ENCODE measurements at places on chromosomes 12 and 14. TPM values are rescaled to one million over a fixed set of nuclear protein-coding genes. Genes with fewer than 3 reads are reported as not detected.

IL23A gene
- 1.3 TPM for total RNA-seq

RFLNA gene
- total RNA-seq = not detected

ERP27 gene
- total RNA-seq = 3.2 TPM

DNA sequence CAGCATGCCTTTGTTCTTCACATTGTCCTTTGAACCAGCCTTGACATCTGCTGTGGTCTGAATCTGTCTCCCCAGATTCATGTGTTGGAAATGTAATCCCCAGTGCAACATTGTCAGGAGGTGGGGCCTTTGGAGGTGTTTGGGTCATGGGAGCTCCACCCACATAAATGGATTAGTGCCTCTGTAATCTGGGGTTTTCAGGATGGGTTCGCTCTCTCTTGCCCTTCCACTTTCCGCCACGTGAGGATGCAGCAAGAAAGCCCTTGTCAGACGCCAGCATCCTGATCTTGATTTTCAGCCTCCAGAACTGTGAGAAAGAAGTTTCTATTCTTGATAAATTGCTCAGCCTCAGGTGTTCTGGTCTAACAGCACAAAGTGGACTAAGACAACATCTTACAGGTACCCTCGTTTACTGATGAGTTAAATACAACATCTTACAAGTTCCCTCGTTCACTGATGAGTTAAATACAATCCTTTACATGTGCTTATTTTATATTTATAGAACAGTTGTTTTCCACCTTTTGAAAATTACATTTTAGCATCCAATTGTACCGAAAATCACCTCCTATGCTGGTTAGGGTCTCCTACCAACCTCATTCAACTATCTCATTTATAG, 54.4 kb upstream of the RIMBP2 start:
- DNase-seq = no peak

GRCh38 chr14:98368221-98368620, 903.8 kb downstream of the BCL11B start:
- no peak for DNase-seq

DNA sequence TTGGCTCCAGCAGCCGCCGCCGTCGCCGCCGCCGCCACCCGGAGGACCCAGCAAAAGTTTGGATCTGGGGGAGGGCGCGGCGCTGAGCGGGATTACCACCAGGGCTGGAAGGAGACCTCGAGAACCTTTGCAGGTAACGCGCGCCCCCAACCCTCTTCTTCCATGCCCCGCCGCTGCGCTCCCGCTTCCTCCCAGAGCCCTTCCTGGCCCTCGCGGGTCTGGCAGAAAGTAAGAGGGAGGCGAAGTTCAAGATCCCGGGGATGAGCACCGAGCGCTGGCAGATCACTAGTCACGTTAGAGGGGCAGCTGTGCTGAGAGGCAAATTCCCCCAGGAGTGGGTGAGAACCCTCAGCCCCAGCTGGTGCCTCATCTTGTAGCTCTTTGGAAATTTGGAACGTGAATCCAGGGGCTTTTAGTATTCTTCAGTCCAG, 3.9 kb downstream of the FLRT2 start:
- no peak for DNase-seq

DNA sequence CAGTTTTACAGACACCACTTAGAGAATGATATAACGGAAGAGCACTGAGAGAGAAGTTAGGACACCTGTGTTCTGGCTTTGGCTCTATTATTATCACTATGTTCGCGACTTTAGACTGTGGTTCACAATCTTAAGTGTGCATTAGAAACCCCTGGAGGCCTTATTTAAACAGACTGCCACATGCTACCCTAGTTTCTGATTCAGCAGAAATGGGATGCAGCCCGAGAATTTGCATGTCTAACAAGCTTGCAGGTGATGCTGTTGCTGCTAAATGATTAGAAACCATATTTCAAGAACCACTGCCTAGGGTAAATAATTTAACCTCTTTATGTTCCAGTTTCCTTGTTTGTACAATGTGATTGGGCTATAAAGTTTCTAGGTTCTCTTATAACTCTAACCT, 3.6 kb upstream of the RAD51AP1 start:
- DNase-seq = no peak

- DNase-seq = no peak
Measured at GRCh38 chr14:58617619-58618018, 20.1 kb upstream of the DACT1 start.

Data from natural killer cell treated with Interleukin-12 subunit alpha and Interleukin-12 subunit beta and Interleukin-15 and Interleukin-18, amount 100 ng/mL, for 72 hours (primary cell).